HFF-Myc (cell line): ENCODE measurements at places on chromosomes 5 and 9.

- DNase-seq = no peak
Observed at GRCh38 chr9:135939351-135940265, 21.6 kb downstream of the UBAC1 start.

GRCh38 chr5:24492229-24492628, 152.5 kb downstream of the CDH10 start:
- no peak for DNase-seq

DNA sequence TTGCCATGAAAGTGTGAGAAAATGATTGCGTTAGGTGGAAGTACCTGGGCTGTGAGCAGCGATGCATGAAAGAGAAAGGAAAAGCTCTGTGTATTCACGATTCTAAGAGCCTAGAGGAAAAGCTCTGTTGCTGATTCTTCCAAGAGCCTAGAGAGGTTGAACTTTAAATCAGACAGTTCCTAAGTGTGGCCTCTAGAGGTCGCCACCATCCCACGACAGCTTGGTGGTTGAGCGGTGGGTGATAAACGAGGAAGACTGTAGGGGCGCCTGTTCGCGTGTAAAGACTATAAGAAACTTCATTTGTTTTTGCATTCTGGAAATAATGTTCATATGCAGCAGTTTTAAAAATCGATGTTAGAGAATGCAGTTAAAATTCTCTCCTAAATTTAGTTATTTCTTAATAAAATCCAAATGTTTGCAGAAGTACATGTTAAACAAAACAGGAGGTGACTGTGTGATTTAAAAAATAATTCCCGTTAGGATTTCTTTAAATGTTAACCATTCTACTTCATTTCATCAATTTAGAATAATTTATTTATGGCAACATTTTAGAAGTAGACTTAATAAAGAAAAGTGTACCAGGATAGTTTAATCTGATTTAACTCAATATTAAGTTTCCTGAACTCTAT, 107.7 kb downstream of the TENT4A start:
- peak; percentile 15 for DNase-seq

DNA sequence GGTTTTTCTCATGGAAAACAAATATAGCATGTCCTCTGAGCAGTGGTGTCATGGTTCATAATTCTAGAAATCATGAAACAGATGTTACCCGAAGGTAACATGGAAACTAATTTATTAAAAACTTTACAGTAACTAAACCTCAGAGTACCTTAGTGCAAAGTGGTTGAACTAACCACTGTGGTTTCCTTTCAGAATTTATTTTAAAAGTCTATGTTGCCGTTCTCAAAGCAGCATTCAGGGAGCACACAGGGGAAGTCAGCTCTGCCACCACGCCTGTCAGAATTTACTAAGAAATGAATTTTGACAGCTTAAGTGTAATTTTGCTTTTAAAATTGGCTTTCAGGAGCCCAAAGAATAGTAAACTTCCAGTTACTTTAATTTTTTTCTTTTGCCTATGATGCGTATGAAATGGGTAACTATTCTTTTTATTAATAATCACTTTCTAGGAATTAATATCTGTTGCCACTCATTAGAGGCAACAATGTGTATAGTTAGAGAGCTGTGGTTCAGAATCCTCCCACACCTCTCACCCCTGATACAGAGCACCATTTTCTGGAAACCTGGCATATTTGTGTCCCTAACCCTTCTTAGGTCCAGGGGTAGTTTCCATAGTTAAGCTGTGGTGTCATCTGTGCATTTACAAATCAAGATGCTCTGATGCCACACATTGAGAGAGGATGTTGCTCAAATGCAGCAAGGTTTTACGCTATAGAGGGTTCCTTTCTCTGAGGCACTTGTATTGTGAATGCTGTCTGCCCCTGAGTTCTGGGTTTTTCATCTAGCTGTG, 202.6 kb downstream of the ZSWIM6 start:
- no peak for DNase-seq

DNA sequence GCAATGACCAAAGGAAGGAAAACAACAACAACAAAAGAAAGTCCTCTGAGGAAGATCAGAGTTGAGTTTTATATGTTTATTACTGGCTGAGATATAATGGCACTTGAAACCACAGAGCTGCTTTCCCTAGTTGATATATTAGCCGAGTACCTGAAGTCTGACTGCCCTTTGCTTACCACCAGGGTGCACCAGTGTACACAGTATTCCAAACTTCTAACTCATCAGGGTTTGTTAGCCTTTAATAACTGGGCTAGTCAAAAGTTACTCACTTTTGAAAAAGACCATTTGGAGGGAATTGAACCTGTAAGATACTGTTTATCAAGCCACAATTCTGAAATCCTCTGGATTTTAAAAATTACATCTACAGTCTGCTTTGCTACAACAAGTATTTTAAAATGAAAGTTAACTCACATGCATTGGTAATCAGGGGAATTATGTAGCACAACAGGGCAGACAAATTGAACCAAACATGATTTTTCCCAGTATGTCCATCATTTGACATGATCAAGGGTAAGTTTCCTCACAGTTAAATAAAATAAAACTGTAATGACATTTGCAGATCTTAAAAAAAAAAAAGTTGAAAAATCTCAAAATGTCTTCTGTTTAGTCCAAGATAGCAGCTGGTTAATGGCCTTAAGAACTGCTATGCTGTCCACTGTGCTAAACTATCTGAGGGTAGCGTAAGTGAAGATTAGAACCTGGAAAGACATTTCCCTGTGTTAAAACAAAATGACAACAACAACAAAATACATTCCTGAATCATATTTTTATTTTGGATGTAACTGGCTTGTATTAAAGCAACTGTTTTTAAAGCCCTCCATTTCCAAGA, 57.3 kb upstream of the C6 start:
- peak; percentile 35 for DNase-seq

DNA sequence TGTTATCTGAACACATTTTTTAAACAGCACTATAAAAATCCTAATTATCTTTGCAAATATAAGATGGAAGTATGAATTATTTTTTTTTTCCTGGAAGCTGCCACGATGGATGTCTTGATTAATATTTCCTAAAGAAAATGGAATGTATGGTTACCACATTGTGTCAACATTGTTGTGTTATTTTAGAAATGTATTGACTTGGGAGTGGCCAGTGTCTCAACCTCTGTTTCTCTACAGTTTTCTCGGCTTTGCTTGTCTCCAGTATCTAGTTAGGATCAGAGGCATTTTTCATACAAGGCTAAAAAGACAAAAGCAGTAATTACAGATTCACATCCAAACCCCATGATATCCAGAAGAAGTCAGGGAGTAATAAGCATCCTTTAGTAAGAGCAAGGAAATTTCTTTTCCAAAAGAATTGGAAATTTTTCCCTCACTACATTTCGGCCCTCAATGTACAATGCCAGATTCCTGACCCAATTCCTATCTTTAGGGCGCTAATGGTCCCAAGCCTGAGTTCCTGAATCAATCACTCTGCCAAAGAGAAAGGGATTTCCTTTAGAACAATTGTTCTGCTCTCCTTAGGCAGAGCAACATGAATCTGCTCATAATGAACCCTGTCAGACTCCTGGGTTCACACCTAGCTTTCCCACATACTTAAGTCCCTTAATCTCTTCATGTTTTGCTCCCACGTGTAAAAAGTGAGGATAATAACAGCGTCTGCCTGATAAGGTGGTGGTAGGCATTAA, 111.7 kb downstream of the EDIL3 start:
- no peak for DNase-seq

- no peak for DNase-seq
Observed at GRCh38 chr5:16427587-16427986, 38.0 kb downstream of the ZNF622 start.
